ENCODE measurements at places on chromosomes 7 and 10.

DNA sequence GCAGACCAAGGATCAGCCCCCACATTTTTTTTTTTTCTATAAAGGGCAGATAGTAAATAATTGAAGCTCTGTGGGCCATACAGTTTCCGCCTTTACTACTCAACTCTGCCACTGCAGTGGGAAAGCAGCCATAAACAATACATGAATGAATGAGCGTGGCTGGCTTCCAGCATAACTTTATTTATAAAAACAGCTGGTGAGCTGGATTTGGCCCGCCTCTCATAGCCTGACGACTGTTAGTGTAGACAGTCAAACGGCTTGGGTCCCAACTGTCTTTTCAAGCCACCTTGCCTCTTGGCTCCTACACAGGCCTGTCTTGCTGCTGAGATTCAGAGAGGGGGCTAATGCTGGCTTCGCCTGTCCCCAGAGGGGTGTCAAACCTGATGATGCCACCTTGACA lies 169.8 kb upstream of the GPR26 start:
- no peak for DNase-seq

DNA sequence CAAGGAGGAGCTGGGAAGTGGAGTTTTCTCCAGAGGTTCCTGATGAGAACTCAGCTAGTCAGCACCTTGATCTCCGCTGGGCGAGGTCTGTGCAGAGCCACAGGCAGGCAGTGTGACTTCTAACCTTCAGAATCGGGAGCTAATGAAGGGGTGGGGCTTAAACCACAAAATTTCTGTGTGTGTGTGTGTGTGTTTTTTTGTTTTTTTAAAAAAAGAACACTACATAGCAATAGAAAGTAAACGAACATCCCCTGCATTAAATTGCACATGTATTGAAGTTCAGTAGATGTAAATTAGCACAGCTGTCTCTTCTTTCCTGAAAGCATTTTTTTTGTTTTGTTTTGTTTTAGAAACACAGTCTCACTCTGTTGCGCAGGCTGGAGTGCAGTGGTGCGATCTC lies 46.2 kb downstream of the RBM17 start:
- DNase-seq = no peak

GRCh38 chr7:47198159-47198558 lies 383.8 kb downstream of the TNS3 start:
- DNase-seq = no peak

DNA sequence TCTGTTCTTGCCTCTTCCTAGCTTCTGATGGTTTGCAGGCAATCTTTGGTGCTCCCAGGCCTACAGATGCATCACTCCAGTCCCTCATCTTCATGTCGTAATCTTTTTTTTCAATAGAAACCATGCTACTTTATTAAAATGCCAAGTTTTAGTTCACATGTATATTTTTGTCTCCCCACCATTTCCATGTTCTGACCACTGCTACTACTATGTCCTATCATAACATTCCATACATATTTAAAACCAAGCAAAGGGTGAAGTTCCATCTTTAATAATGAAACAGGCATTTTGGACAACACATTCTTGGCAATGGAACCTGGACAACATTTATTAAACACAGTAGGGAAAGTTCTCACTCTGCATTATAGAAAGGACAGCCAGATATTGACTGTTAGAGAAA lies 58.8 kb downstream of the ZNF518A start:
- no peak for DNase-seq

DNA sequence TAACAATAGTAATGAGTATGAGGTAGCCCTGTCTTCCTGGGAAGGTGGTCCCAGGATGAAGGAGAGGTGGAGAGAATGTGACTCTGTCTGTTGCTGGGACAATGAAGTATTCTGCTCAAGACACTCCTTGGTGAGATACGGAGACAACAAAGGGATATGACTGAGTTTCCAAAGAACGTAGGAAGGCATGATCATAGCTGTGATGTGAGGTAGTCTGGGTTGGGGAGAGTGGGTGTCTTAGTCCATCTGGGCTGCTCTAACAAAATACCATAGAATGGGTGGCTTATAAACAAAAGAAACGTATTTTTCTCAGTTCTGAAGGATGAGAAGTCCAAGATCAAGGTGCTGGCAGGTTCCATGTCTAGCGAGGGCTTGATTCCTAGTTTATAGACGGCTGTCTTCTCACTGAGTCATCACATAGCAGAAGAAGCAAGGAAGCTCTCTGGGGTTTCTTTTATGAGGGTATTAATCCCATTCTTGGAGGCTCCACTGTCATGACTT lies 84.9 kb upstream of the RHOBTB1 start:
- no peak for DNase-seq

- DNase-seq = no peak
Measured at GRCh38 chr7:80187727-80188126, 53.1 kb downstream of the GNAI1 start.

DNA sequence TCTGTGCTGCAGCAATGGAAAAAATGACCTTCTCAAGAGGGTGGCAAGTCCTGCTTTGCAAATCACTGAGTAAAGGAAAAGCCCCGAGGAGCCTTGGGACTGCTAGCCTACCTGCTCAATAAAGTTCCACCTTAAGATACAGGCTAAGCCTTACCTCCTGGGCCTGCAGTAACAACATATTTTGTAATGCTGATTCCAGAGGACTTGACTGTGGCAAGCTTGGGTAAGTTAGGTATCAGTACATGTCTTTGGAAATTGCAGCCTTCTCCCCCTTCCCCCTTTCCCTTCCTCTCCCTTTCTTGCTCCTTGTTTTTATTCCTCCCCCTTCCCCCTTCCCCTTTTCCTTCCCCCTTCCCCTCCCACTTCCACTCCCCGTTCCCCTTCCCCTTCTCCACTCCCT lies 126.2 kb downstream of the SORCS3 start:
- no peak for DNase-seq

DNA sequence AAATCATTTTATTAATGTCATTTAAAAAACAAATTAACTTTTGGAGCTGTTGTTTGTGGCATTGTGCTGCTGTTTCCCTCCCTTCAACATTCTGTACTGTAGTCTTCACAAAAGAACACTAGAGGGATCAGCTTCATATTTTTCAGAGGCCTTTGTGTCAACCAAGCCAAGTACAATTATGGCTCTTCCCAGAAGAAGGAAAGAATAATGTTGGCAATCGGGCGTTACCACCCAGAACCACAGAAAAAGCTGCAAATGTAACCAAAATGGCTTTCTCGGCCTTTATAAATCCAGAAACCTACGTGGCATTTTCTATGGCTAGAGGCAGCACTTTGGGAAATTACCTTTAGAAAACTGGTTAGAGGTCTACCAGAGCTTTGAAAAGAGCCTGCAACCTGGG lies 98.8 kb upstream of the COL1A2 start:
- DNase-seq = no peak

DNA sequence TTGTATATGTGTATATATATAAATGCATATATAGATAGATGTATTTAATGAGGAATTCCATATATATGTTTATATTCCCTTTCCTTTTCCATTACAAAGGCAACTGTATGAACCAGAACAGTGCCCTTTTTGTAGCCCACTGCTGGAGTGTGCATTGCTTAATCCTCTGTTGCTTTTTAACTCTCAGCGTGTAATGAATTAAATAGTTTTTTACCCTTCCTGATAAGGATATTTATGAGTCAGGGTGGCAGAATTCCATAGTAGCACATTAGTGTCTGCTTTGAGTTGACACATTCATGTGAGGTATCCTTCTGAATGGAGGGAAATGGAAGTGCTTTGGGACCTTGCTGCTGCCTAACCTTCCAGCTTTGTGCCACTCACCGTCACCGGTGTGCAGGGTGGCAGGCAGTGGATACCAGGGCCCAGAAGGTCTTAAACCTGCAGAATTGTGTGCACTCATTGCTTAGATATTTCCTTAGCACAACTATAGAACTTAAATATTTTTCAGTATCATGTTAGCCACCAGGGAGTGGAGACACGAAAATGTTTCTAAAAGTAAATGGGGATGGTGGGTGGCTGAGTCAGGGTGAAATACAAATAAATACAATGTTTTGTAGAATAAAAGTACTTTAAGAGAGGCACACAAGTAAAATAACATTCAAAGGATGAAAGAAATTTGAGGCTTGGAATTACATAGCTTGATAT lies 117.9 kb downstream of the SND1 start:
- DNase-seq = no peak

DNA sequence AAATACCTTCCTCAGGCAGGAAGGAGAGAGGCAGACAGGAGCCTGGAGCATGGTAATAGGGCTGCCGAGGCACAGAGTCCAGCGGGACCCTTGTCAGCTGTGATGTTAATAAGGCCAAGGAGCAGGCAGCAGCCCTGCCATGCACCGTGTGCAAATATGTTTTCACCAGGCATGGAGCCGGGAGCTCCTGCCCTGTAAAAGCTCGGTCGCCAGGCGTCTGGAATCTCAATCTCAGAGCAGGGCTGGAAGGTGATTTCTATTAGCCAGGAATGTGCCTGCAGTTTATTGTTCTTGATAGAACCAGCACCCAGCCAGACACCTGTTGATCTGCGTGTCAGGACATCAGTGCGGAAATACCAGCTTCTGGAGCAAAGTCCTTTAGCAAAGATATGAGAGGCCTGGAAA lies 469.8 kb downstream of the GLRX3 start:
- DNase-seq = no peak

- no peak for DNase-seq
Measured at GRCh38 chr10:113562069-113562468, 9.2 kb downstream of the HABP2 start.

GRCh38 chr10:17954861-17955260 lies 3.1 kb downstream of the SLC39A12 start:
- no peak for DNase-seq

- no peak for DNase-seq
Measured at GRCh38 chr10:7251696-7252465, 159.0 kb downstream of the SFMBT2 start.

DNA sequence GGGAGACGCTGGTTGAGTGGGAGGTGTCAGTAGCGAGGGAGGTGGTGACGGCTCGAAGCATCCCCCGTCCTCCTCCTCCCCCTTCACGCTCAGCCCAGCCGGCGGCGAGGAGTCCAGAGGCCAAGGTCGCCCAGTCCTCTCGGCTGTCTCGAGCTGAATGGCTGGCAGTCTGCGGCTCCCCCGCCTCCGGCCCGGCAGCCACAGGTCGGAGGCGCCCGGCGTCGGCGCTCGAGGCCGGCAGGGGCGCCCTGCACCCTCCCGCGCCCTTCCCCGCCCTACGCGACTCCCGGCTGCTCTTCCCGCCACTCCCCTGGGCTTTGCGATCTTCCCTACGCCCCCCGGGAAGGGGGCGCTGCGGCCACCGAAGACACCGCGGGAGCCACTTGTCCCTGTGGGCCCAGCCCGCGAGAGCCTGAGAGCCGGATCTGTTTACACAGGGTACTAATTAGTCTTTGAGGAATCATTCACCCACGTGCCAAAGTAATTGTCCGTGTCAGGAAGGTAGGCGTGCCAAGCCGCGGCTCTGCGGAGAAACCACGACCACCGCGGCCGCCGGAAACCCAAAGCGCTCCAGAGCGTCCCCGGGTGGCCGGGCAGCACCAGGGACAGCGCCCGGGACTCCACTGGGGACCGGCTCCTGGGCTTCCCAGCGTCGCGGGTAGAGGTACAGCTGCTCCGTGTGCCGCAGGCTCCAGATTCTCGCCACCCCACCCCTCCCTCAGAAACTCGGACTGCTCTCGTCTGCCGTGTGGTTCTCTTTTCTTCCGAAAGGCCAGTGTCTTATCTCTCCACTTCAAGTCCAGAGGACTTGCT lies at the start of gene NXPH1:
Gene NXPH1 (plus strand): TSS at position 133 of the 813 bp plus-strand sequence.
- DNase-seq = peak; percentile 54

GRCh38 chr10:97683556-97684367 lies 3.3 kb downstream of the AVPI1 start:
- DNase-seq = no peak

DNA sequence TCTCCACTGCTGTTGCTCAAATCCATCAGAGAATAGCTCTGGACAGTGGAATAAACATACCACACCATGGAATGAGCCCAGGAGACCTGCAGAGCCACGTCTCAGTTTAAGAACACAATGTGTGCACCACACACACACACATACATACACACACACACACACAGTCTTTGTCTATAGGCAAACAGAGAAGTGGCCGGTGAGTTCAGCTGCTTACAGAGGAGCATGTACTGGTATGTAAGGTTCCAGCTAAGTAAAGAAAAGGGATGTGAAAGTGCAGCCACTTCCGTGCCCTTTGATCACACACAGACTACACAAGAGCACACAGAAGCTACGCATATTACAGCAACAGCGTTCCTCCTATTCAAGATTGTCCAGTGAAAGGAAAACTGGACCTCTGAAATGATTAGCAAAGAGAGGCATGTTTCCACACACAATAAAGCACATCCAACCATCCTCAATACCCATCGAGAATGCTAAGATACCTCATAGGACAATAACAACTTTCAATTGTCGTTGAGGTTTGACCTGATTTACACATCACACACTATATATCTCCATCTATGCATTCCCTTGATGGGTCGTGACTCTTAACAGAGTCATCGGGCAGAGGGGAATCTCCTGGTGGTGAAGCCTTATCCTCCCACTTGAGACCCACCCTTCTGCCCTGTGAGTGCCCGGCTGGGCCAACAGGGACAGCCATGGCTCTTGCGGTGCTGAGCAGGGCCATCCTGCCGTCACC lies 23.6 kb downstream of the SLC35B4 start:
- no peak for DNase-seq

- DNase-seq = no peak
Measured at GRCh38 chr10:87887146-87887545, 23.7 kb downstream of the PTEN start.

DNA sequence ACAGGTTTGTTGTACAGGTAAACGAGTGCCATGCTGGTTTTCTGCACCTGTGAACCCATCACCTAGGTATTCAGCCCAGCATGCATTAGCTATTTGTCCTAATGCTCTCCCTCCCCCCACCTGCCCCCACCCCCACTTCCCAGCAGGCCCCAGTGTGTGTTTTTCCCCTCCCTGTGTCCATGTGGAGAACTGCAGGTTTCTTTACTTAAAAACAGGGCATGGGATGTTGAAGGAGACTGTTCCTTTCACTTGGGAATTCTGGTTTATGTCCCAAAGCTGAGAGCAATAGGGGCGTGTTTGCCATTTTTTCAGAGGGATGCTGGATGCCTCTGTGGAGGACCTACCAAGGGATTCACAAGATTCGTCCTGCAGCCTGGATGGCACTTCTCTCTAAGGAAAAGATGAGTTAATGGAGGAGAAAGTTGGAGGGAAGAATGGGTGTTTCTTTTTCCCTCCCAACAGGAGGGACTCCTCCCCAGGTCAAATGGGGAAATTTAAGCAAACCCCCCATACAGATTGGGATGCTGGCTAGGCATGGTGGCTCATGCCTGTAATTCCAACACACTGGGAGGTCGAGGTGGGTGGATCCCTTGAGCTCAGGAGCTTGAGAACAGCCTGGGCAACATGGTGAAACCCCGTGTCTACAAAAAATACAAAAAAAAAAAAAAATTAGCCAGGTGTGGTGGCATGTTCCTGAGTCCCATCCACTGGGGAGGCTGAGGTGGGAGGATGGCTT lies 136.0 kb downstream of the GALNT17 start:
- no peak for DNase-seq

DNA sequence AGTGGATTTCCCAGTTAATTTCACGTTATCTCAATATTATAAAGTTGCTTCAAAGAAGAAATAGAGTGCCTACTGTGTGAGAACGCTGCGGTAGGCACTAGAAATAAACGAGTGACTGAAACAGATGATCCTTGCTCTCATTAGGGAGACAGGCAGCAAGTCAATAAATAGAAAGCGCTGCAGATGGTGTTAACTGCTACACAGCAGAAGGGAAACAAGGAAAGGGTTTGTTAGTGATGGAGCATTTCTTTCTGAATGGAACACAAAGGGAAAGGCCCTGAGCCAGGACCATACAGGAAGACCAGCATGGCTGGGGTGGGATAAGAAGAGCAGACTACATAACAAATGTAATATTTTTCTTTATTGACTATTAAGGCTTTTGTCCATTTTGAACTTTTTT lies 235.2 kb downstream of the MALRD1 start:
- no peak for DNase-seq
